CMK (cell line): ENCODE measurements at places on chromosomes 4 and X.

- DNase-seq = no peak
Measured at GRCh38 chrX:18964026-18964425, 19.9 kb downstream of the PHKA2 start.

- DNase-seq = no peak
Measured at GRCh38 chrX:27671234-27671633, 81.1 kb downstream of the DCAF8L2 start.

DNA sequence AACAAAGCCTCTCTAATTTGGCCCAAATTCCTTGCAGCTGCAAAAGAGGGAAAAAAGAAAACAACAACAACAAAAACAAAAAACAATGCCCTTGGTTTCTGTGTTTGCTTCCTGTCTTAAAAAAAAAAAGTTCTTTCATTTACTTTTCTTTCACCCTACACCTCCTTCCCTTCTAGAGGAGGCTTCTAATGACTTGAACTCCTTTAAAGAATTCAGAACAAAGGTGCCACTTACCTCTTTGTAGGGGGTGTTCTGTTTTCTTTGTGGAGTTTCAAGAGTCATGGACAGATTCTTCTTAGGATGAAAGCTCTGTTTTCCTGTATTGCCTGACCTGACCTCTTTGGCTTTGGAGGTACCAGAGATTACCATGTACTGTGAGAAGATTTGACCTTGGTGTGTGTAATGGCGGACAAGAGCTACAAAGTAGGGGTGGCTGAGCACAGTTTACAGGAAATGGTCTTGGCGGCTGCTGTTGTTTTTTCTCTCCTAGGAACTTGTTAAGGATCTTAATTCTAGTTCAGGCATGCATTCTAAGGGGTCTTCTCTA lies 72.4 kb upstream of the S100G start:
- DNase-seq = no peak

DNA sequence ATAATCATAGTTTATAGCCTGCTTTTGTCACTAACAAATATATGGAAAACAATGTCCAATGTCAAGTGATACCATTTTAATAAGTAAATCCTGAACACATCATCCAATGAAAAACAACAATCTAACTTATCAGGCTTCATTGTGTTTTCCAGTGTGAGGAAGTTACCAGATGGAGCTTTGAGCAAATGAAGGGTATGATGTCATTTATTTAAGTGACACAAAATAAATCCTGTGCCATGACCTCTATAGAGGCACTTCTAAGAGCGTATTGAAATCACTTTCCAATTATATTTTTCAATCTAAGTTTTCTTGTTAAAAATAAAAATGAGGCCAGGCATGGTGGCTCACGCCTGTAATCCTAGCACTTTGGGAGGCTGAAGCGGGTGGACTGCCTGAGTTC lies 48.2 kb upstream of the NMU start:
- no peak for DNase-seq

- DNase-seq = no peak
Measured at GRCh38 chr4:2793586-2794485, 951 bp downstream of the SH3BP2 start.

- DNase-seq = no peak
Measured at GRCh38 chrX:115018040-115018647, 728 bp upstream of the IL13RA2 start.

DNA sequence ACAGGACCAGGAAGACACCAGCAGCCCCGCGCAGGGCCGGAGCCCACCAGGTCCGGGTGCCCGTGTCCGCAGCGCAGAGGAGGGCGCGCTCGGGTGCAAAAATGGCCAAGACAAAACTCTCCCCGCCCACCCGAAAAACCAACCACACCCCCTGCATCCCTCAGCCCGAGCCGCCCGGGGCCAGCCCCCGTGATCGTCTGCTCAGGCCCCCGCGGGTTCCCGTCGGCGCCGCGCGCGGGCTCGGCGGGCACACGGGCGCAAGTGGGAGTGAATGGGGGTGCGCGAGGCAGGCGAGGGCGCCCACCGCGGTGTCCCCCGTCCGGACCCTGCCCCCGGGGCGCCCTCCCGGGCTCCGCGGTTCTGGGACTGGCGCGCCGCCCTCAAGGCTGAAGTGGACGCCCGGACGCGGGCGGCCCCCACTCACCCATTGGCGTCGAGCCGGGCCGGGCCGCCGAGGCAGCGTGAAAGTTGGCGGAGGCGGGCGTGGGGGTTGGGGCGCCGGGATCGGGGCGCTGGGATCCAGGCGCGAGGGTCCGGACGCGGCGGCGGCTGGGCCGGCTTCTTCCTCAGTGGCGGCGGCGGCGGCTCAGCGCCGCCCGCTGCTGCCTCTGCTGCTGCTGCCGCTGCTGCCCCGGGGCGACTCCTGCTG lies 393 bp downstream of the SH3KBP1 start:
- no peak for DNase-seq

GRCh38 chrX:23673108-23673507 lies 5.8 kb downstream of the PRDX4 start:
- DNase-seq = no peak

DNA sequence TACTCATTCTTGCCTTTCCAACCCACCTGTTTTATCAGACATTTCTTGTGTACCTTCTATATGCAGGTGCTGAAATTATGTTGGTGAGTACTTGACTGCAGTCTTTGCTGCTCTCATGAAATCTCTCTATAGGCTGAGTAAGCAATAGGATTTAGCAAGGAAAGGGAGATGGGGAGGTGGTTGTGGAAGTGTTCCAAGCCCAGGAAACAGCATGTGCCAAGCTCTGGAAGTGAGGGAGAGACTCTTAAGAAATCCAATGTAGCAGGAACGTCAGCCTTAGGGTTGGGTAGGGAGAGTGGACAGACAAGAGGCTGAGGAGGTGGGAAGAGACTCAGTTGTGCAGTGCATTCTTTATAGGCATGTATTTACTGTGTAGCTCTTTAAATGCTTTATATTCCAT lies 5.6 kb downstream of the SEPTIN11 start:
- no peak for DNase-seq

DNA sequence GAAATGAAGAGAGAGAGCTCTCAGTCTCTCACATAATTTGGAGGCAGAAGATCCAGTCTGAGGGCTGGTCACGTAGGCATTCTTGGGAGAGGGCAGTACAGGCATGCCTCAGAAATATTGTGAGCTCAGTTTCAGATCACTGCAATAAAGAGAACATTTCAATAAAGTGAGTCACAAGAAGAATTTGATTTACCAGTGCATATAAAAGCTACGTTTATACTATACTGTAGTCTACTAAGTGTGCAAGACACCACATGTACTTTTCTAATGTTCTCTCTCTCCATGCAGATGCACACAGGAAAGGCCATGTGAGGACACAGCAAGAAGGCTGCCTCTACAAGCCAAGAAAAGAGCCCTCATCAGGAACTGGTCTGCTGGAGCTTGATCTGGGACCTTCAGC lies 583.5 kb upstream of the FAT1 start:
- no peak for DNase-seq

DNA sequence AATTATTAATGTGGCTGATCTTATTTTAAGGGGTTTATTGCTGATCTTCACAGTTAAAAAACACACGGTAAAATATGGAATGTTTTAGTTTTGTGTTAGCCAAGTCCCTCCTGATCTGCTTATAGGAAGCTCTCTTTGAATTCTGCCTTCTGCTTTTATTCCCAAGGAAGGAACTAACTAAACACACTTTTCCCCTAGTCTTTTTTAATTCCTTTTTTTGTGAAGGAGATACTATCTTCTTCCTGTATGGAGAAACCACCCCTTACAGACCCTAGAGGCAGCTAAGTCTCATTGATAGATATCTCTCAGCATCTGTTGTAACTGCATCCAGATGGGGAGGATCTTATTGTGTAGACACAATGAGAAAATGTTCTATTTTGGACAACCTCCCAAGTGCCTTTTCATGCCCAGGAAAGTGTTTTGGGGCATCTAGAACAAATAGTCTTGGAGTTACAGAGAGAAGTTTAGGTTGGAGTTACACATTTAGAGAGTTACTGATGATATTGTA lies 64.4 kb downstream of the AFF1 start:
- no peak for DNase-seq

DNA sequence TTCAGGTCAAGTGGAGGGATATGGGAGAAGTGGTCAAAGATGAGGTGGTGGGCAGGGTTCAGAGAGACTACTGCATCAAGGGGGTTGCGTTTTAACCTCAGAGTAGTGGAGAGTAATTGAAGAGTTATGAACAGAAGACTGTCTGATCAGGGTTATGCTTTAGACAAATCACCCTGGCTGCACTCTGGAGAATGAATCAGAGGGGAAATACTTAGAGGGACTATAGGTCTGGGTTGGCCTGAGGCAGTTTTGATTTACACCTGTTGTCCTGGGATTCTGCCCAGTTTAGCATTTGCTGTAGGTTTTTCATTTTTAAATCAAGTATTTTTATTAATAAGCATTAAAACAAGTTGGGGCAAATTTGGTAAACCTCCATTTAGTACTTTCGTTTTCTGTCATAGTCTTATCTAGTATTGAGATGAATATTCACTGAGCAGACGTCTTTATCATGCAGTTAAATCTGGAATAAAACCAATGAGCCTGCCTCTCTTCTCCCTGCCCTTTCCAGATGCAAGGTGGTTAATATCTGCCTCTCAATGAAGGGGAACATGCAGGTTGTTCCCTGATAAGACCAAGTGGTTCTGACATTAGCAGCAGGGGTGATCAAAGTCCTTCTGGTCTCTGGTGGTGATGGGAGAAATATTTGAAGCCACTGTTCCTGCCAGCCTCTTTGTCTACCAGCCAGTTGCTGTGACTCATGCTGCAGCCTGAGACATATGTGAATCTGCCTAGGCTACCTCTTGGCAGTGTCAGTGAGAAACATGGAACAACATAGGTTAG lies 116.0 kb upstream of the RPS6KA3 start:
- no peak for DNase-seq

DNA sequence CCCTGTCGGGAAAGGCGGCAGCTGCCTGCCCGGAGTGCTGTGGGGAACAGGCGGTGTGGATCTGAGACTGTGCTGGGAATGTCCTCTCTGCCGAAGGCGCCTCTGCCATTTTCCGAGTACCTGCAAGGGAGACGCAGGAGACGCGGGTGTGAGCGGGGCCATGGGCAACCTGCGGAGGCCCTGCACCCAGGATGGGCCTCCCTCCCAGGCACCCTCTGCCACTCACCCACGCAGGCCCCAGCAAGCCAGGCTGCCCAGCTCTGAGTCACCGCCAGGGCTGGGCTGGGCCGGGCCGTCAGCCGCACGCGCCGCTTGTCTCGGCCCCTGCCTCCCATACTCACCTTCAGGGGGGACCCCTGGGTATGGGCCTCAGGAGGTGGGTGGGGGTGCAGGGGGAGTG lies 3.5 kb upstream of the FGFR3 start:
- DNase-seq = no peak

DNA sequence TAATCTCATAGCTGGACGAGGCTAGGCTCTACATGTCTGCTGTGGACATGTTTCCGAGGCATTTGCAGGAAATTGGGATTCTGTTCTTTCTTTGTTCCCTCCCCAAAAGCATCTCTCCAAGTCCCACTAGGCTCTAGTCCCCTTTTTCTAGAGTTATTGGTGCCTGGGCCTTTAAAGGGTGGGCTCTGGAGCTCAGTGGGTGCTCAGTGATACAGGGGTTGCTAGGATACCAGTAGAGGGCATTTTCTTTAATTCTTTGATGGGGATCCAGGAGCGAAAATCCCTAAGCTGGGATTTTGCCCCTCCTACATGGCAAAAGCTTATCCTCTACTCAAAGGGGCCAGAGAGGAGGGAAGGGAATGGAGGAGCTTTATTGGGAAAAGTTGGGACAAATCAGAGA lies 34.2 kb downstream of the ARHGEF9 start:
- DNase-seq = no peak

DNA sequence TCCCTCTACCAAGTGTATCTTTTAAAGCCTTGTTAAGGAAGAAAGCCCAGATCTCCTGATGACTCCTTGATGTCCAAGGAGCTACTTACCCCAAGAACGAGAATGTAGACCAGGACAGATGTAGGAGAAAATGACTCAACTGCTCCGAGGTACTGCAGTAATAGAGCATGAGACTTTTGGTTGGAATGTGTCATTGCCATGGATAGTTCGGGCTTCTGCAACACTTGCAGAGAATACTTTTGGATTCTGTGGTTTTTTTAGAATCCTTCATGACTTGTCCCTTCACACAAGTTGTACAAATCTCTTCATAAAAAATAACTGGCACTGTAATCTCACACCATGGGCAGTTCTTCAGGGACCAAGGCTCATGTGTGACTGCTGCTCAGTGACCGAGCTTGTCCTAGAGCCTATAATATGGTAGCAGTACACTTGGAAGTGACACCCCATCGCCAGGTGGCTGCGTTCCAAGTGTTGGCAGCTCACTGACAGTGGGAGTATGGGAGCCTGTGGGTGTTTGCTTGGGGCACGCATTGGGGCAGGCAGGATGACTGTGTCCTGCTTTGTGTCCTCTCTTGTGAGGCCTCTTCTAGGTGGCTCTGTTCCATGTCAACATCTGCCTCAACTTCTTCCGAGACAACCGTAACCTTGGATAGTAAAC lies 87.9 kb upstream of the WDR1 start:
- no peak for DNase-seq

DNA sequence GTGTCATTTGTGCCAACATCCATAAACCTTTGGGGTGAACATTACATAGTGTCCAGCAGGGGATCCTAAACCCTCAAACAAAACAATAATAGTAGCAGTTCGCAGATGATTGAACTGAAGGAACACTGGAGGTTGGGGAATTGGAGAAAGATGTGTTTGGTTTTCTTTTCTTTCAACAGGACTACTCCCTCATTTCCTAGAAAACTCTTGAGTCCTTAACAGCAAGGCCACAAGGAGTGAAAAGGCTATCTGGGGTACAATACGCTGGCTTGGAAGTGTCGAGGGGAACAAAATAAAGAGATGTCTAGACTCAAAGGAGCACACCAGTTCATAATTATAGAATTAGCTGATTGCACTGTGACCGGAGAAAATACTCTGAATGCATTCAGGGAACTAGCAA lies 72.1 kb downstream of the IDS start:
- no peak for DNase-seq

DNA sequence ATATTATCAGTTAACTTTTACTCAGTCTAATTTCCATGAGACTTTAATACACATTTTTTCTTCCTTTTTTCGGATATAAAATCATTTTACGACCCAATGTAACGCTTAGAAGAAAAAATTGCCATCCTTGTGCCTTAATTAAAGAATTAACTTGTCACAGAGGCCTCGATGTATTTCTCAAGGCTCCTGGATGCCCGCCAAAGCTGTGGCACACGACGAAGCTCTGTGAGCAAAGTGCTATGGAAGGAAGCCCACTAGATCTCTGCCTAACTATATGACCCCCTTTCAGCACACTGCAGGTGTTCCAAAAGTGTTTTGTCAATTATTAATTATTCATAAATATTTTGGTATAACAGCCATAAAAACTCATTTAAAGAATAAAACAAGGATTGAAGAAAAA lies 54.4 kb downstream of the TAPT1 start:
- no peak for DNase-seq

DNA sequence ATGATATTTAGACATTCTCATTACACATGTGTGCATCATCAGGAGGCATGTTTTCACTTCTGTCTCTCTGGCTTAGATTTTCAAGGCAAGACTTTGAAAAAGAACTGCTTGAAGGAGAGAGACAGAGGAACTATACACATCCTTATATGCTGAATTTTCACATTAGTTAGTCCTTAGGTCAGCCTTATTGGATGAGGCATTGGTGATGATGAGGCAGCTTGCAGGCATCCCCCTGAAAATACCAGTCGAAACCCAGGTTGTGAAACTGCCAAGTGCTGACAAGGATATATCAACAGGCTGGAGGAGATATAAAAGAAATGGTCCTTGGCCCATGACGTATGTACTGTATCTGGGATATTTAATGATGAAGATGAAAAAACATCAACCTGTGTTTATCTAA lies 297.2 kb upstream of the AADAT start:
- no peak for DNase-seq

- no peak for DNase-seq
Measured at GRCh38 chr4:153603258-153603657, 80.8 kb upstream of the TLR2 start.
